ENCODE measurements at places on chromosomes 5 and 9.

DNA sequence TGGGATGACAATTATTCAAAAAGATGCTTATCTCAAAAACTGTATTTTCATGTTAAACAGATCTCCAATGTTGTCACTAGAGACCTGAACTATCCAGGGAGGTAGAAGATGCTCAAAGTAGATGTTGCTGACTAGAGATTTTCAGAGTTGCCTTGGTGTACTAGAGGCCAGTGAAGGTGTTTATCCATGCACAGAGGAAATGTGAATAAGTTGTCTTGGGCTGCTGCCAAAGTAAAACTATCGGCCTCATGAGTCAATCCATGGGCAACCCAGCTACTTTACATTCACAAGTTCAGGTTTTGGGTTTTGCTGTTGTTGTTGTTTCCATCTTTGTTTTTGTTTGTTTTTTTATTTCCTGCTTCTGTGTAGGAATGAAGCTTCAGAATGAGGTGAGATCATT is 141.1 kb upstream of the RANBP3L start:
- no peak for DNase-seq

- no peak for DNase-seq
These were observed 321.7 kb downstream of the MLLT3 start for GRCh38 chr9:20300430-20301115.

- DNase-seq: no peak
These were observed 803.4 kb upstream of the CDH10 start for GRCh38 chr5:25448190-25448621.

- DNase-seq: no peak
These were observed 694.5 kb downstream of the TLE1 start for GRCh38 chr9:80994892-80995291.

DNA sequence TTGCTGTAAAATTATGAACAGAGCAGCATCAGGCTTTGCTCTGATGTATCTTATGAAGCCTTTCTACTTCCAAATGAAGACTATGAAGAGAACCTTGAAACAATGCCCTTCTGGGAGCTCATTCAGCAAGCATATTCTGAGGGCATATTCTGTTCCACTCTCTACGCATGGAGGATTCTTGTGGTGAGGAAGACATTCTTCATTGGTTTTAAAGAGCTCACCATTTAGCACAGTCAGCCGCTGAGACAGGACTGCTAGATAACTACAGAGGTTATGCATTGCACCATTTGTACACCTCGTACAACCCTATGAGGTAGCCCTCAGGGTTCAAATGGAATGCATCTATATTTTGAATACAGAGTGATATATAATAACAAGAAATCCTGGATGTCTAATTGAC is 61.0 kb downstream of the INVS start:
- DNase-seq: no peak

GRCh38 chr5:39082995-39083394 is 8.8 kb upstream of the RICTOR start:
- DNase-seq: no peak

DNA sequence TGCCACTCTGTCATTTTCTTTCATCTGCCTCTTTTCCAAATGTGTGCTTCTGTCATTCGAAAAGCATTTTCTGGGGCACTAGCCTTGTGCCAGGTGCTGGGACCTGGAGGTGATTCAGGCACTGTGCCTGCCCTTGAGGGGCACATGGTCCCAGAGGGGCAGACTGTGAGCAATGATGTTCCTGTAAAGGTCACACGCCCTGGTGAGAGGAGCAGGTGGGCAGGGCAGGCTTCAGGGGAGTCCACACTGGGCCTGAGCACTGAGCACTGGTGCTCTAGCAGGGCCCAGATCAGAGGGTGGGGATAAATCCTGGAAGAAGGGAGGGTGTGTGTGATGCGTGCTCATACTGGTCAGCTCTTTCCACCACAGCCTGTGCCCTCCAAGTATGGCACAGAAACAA is 77.8 kb downstream of the COL15A1 start:
- DNase-seq: no peak

- DNase-seq: no peak
These were observed 7.7 kb downstream of the PNPLA7 start for GRCh38 chr9:137542486-137542885.

DNA sequence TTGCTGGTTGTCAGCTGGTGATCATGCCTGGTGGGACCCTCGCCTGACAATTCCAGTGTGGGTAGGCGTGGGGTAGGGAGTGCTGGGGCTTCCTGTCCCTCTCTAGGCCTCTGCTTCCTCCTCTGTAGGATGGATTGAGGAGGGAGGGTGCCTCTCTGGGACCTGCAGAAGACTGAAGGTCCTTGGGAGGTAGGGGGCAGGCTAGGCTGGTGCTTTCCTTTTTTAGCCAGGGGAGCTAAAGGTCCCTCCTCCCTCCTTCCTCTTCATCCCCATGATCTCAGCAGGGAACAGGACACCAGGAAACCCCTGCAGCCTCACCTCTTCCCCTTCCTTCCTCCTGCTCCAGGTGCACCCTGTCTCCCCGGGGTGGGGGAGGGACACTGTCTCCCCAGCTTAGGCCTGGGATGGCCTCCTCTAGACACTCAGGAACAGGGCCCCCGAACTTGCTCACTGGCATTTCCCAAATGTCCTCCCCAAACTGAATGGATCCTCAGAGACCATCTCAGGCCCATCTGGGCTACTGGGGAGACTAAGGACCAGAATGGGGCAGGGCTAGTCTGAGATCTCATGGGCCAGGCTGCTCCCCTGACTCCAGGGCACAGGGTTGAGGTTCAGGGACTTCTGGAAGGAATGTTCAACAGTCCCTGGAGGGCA is 8.4 kb downstream of the SH2D3C start:
- DNase-seq: no peak

DNA sequence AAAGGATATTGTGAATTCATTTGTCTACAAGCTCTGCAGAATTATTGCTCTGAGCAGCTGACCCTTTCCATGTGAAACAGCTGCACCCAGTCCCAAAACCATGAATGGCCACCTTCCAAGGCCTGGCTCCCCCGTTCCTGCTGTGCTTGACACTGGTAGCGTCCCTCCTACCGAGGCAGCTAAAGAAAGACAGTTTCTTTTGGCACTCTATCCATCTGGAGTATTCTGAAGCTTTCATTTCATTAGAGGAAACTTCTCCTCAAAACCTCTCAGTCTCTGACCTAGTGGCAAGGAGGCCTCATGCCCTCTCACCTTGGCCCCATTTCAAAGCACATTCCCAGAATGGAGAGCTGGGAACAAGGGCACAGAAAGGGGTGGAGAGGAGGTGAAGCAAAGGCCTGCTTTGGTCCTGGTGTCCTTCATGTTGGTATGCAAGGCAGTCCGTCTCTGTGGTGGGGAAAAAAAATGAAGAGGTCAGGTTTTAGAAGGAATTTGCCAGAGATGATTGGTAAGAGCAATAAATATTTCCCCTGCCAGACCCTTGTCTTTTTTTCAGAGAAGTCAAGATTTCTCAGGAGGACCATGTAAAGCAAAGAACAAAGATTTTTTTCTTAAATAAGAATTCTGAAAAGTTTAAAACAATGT is 232.0 kb downstream of the RFK start:
- no peak for DNase-seq

- DNase-seq: no peak
These were observed 167.9 kb downstream of the DENND1A start for GRCh38 chr9:123761905-123762605.

- no peak for DNase-seq
These were observed 265.3 kb downstream of the TRIM32 start for GRCh38 chr9:116952436-116952810.

DNA sequence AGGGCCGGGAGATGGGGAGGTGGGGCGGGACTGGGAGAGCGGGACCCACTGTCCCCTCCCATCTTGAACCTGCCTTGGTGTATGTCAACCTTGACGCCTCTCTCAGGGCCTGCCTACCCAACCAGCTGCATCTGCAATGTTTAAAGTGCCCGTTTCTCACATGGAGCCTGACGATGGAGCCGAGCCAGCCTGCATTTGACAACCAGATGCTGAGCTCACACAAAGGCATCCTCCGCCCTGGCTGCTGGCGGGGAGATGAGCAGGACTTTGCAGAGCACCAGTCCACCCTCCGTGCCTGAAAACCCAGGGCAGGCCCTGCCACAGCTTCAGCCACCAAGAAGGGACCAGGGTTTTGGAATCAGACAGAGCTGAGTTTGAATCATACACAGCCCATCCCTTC is 141.1 kb upstream of the SMIM23 start:
- no peak for DNase-seq

GRCh38 chr5:55509796-55510522 is 24.8 kb downstream of the PLPP1 start:
- no peak for DNase-seq

DNA sequence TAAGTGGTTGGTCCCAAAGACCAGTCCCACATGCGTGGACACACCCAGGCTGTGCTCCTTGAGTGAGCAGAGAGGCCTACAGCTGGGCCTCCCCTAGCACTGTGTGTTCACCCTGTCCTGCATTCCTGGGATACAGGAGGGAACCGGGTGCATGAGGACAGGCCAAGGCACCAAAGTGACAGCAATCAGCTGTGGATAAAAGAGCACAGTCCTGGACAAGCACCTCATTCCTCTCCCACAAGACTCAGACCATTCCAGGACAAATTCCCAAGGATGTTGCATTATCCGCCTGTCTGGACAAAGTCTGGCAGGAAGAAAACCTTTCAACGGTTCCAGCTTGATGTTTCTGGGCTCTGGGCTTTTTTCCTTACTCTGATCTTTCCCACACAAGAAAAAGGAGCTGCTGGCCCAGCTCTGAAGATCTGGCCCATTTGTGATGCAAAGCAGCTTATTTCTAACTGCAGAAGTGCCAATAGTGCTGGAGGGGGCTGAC is 273.2 kb downstream of the ENC1 start:
- DNase-seq: no peak

DNA sequence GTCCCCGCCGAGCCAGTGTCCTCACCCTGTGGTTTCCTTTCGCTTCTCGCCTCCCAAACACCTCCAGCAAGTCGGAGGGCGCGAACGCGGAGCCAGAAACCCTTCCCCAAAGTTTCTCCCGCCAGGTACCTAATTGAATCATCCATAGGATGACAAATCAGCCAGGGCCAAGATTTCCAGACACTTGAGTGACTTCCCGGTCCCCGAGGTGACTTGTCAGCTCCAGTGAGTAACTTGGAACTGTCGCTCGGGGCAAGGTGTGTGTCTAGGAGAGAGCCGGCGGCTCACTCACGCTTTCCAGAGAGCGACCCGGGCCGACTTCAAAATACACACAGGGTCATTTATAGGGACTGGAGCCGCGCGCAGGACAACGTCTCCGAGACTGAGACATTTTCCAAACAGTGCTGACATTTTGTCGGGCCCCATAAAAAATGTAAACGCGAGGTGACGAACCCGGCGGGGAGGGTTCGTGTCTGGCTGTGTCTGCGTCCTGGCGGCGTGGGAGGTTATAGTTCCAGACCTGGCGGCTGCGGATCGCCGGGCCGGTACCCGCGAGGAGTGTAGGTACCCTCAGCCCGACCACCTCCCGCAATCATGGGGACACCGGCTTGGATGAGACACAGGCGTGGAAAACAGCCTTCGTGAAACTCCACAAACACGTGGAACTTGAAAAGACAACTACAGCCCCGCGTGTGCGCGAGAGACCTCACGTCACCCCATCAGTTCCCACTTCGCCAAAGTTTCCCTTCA is 1.4 kb downstream of the GLIS3 start:
- no peak for DNase-seq

GRCh38 chr5:39146831-39147540 is 72.4 kb downstream of the FYB1 start:
- DNase-seq: no peak
